ENCODE measurements at places on chromosomes 5 and 9. TPM values are rescaled to one million over a fixed set of nuclear protein-coding genes. Genes with fewer than 3 reads are reported as not detected.

The HAVCR2 gene
- 10.3 TPM for total RNA-seq

DNA sequence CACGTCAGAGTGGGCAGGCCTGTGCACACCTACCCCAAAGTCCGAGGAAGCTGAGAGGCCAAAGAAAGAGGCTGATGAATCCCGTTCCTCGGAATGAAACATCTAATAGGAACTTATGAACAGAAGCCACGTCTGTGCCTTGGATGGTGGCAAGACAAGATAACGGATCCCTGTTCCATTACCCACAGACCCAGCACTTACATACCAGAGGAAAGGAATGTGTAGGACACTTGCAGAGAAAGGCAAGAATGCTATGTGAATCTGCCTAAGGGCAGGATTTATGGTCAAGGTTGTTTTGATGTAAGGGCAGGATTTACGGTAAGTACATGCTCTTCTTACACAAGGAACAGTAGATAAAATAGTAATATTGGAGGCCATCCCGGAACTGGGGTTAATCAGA lies 93.2 kb downstream of the WDR41 start:
- DNase-seq: no peak

- DNase-seq: no peak
These were observed 21.7 kb downstream of the ITGA2 start for GRCh38 chr5:53010814-53011213.

The HAPLN1 gene
- total RNA-seq: 1.6 TPM

- DNase-seq: no peak
These were observed 88.1 kb downstream of the FGF1 start for GRCh38 chr5:142597546-142598337.

DNA sequence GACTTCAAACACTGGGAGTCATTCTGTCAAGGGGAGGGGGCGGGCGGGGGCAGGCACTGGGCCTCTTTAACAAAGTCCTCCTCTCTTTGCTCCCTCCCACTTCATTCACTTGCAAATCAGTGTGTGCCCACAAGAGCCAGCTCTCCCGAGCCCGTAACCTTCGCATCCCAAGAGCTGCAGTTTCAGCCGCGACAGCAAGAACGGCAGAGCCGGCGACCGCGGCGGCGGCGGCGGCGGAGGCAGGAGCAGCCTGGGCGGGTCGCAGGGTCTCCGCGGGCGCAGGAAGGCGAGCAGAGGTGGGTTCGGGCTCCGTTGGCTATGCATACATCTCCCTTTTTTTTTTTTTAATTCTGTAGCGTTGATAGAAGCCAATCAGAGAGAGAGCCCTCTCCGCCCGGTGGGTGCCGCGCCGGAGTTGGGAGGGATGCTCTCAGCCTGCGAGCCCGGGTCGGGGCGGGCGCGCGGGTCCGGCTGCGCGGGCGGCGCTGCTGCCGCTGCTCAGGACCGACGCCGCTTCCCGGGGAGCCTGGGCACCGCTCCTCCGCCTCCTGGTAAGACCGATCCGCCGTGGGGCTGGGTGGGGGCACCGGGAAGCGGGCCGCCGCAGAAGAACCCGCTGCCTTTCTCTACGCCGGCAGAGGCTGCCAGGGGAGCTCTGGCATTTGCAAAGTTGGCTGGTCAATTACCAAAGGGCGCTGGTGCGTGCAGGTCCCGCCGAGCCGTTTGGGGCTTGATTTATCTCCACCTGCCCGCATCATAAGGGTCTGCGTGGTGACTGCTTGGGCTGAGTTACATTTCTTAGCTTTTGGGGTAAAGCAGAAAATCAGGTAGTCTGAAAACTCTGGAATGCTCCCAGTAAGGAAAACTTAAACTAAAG lies at the start of gene CDH6:
TSS of gene CDH6 (plus strand) at position 96 of the 877 bp plus-strand sequence. CDS start 73,788 bp downstream, outside the sequence.
- peak; percentile 80 for DNase-seq

- DNase-seq: no peak
These were observed 746.7 kb upstream of the TYRP1 start for GRCh38 chr9:11946531-11946930.

- DNase-seq: no peak
These were observed 141.0 kb downstream of the CDK5RAP2 start for GRCh38 chr9:120438836-120439546.

- no peak for DNase-seq
These were observed 21.3 kb upstream of the SMIM15 start for GRCh38 chr5:61183538-61183937.

DNA sequence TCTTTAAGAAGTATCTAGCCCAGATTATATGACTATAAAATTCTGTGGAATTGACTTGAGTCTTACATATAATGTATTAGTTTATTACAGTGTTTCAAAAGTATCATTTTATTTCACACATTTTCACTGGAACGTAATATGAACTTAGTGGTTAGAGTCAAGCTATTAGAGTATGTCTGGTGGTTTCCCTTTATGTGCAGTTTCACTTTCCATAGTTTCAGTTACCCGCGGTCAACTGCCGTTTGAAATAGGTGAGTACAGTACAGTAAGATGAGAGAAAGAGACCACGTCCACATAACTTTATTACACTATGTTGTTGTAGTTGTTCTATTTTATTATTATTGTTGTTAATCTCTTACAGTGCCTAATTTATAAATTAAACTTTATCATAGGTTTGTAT lies 50.5 kb downstream of the COMMD10 start:
- no peak for DNase-seq

DNA sequence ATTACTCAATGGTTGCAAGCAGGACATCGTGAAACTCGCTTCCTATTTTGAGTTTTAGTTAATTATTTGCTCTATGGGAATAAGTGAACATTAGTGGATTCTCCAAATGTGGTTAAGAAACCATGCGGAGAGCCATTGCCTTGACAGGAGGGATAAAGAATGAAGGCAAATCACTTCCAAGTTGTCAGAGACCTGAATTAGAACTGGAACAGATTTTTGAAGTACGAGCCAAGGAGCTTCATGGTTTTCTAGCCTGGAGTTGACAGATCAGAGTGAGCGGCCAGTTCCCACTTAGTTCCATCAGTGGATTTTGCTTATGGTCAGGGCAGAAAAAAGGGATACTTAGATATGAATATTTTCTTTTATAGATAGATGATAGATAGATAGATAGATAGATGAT lies 171.4 kb upstream of the CDH10 start:
- no peak for DNase-seq

DNA sequence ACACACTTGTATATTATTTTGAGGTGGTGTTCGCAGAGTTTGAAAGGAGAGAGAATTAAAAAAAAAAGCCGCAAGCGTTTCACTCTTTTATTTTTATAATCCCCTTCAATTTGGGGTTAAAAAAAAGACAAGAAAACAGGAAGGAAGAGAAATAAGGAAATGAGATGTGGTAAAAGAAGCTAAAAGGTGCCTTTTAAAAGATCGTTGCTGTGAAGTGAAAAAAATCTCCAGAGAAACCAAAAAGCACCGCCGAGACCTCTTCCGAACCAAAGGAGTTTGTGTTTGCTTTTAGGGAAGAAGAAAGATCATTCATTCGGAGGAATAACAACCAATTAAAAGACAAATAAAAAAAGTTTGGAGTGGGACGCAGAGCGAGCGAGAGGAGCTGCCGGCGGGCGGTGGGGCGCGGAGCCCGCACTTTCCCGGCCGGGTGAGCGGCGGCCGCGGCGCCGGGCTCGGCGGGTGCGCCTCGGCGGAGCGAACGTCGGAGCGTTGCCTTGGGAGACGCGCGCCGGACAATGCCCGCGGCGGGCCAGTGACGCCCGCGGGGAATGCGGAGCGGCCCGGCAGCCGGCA lies 355 bp downstream of the TLE4 start:
- DNase-seq: peak; percentile 50

DNA sequence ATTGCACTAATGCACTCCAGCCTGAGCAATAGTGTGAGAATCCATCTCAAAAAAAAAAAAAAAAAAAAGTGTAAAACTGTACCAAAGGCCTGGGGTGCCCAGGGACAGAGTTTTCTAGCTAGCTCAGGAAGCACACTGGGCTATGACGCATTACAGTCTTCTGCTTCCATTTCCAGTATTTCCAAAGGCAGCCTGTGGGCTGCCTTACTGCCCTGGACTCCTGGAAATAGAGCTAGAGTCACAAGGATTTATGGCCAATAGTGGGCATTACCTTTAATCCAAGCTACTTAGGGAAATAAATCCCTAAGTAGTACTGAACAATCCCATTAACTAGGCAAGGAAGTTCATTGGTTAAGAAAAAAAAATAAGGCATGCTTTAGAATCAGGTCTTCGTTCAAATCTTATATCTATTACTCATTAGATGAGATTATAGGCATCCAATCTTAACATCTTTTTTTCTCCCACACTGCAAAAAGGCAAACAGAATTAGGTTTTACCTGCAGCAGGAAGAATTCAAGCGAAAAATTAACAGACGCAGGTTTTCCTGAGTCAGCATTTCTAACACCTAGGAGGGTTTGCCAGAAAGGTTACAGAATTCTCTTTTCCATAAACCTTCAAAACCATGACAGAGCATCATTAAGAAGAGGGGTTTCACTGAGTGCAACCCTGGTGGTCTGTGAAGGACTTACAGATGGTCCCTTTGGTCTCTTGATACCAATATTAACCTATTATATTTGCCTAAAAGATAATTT lies 85.6 kb upstream of the CCDC112 start:
- no peak for DNase-seq

The SLC27A4 gene
- 15.3 TPM for total RNA-seq
